Fibroblast of upper back skin (primary cell): ENCODE measurements at places on chromosomes 2 and 18.

- DNase-seq: no peak
These were observed 137.5 kb downstream of the GPD2 start for GRCh38 chr2:156573710-156574109.

DNA sequence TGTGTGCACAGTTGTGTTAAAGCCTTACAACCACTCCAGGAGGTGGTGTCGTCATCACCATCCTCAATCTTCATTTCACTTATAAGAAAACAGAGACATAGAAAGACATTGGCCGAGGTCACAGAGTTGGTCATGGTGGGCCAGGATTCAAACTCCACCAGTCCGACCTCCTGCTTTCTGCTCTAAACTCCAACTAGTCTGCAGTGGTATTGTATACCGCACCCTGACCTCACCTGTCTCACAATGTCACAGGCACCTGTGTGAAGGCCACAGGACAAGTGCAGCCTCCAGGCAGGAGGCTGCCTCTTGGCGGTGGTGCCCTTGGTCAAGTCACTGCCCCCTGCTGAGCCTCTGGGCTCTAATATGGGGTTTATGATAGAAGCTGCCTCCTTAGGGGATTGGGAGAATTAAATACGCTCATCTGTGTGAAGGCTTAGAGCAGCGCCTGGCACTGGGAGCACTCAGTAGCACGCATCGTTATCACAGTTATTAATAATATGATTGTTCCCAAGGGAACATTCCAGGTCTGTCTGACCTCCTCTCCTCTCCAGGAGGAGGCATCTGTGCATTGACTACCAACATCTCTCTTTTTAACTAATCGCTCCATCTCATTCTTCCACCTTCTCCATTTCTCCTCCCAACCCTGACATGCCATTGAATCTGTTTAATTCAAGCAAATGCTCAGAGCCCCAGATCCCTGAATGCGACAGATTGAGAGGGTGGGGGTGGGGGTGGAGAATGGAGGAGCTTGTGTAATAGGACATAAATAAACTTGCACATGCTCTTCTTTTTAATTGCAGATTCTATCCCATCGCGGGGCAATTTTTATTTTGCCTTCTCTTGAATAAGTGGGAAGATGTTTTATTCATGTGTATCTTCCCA is 112.7 kb downstream of the MCFD2 start:
- DNase-seq: no peak

DNA sequence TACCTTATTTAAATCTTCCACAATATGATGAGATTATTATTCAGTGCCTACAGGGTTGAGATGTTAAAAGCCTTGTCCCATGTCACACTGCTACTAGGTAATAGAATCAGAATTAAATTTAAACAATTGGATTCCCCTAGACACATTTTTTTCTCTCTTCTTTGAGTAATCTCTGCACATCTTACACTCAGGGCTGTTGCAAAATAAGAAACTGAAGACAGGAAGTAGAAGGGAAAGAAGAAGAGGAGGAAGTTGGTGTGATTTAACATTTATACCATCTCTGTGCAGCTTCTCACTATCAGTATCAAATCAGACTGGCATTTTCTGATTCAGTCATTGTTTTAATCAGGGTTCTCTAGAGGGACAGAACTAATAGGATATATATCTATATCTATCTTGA is 677.6 kb downstream of the IRS1 start:
- DNase-seq: no peak

- DNase-seq: no peak
These were observed 79.7 kb upstream of the TAF1B start for GRCh38 chr2:9763356-9764152.

GRCh38 chr18:77079954-77080682 is 52.5 kb downstream of the MBP start:
- DNase-seq: no peak

DNA sequence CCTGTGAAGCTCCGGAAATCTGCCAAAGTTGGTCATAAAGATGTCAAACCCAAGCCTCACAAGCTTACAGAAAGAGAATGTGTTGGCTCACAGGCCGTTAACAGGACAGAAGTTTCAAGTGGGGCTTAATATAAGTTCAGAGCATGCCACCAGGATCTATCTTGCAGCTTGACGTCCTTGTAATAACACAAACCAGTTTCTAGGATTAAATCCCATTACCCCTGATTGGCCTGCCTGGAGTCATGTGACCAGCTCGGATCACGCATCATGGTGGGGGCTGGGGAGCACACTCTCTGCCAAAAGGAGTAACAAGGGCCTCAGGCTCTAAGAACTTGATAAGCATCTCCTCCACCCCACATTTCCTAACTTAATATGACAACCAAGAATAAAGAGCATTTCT is 38.9 kb upstream of the SCG2 start:
- no peak for DNase-seq

GRCh38 chr2:65969161-65969560 is 465.8 kb upstream of the MEIS1 start:
- DNase-seq: no peak
